ENCODE measurements at places on chromosomes 2 and 18. TPM values are rescaled to one million over a fixed set of nuclear protein-coding genes. Genes with fewer than 3 reads are reported as not detected.

SERPINB4 gene
- not detected for total RNA-seq

XDH gene
- total RNA-seq = not detected

SERPINB12 gene
- not detected for total RNA-seq

VIL1 gene
- total RNA-seq = not detected

GRCh38 chr18:62340996-62341395, 15.9 kb downstream of the TNFRSF11A start:
- H3K4me1 ChIP-seq = no peaks in the 10 kb centered on the region
- no peak for DNase-seq
- no peaks in the 10 kb centered on the region for H3K36me3 ChIP-seq
- H3K4me3 ChIP-seq = no peak overlapping the region
- H3K27me3 ChIP-seq = no peaks in the 10 kb centered on the region

- no peaks in the 10 kb centered on the region for H3K27me3 ChIP-seq
- H3K27ac ChIP-seq = no peak overlapping the region
- H3K36me3 ChIP-seq = no peaks in the 10 kb centered on the region
- H3K4me1 ChIP-seq = no peaks in the 10 kb centered on the region
Measured at GRCh38 chr2:67283641-67284040, 113.5 kb upstream of the ETAA1 start.

DNA sequence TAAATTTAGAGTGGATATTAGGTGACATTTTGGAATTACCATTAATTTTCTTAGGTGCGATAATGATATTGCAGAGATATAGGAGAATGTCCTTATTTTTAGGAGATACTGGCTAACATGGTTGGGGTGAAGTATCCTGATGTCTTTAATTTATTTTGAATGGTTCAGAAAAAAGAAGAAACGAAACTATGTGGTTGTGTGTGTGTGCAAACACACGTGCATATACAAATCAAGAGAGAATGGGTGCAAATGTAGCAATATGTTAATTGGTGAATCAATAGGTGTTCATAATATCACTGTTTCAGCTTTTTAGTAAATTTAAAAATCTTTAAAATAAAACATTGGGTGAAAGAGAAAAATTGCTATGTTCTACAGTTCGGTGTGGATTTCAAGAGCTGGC, 140.9 kb downstream of the DIS3L2 start:
- no peaks in the 10 kb centered on the region for H3K27me3 ChIP-seq
- H3K36me3 ChIP-seq = no peaks in the 10 kb centered on the region
- H3K27ac ChIP-seq = no peak overlapping the region
- H3K4me1 ChIP-seq = no peaks in the 10 kb centered on the region
- no peak overlapping the region for H3K4me3 ChIP-seq

- DNase-seq = no peak
- no peak overlapping the region for H3K4me3 ChIP-seq
- no peak overlapping the region for H3K27ac ChIP-seq
- no peaks in the 10 kb centered on the region for H3K36me3 ChIP-seq
- no peaks in the 10 kb centered on the region for H3K4me1 ChIP-seq
Measured at GRCh38 chr2:75637568-75637967, 9.0 kb upstream of the MRPL19 start.

DNA sequence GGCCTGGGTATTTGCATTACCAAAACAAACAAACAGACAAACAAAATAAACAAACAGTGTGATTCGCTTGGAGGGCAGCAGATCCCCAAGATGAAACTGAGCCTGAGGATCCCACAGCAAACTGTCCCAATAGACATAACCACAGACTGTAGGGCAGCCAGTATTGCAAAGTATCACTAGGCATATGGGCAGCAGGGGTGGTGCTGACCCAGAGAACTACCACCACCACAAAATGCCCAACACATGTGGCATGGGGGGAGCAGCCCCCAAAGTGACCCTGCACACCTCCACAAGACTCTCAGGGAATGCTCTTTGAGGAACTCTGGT, 330.1 kb downstream of the CYRIA start:
- H3K4me1 ChIP-seq = no peaks in the 10 kb centered on the region
- H3K36me3 ChIP-seq = no peaks in the 10 kb centered on the region
- no peak overlapping the region for H3K4me3 ChIP-seq
- no peak for DNase-seq

GRCh38 chr18:59460072-59460420, 101.0 kb upstream of the LMAN1 start:
- DNase-seq = no peak
- no peaks in the 10 kb centered on the region for H3K36me3 ChIP-seq
- no peak overlapping the region for H3K4me3 ChIP-seq

- no peaks in the 10 kb centered on the region for H3K4me1 ChIP-seq
- H3K4me3 ChIP-seq = no peak overlapping the region
- H3K27me3 ChIP-seq = no peaks in the 10 kb centered on the region
- no peaks in the 10 kb centered on the region for H3K36me3 ChIP-seq
- DNase-seq = no peak
- no peak overlapping the region for H3K27ac ChIP-seq
Measured at GRCh38 chr2:77839102-77839501, 316.9 kb upstream of the LRRTM4 start.

DNA sequence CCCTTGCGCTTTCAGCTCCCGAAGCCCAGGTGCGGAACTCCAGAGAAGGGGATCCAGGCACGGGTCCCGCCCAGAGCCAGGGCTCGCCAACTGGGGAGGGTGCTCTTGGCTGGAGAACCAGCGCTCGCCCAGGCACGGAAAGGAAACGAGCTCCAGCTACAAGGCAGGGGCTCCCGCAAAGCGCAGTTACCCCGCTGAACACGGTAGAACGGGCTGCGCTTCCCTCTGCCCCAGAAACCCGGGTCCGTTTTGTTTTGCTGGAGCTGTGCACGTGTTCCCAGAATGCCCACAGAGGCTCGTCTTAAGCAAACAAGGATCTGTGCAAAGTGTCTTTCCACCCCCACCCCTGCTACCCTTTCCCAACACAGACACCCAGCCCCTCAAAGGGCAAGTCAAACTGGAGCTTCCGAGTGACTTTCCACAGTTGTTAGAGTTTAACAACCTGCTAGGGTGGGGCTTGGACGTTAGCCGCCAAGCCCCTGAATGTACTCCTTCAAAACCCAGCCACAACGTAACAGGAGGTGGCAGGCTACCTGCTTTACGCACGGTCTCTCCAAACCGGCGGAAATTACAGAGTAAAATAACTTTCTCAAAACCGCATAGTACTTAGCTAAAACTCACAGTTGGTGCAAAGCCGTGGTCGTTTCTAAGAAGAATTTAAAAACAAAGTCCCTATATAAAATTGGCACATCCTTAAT, 775 bp downstream of the RNF125 start:
- H3K4me3 ChIP-seq = peak overlapping the region; percentile 20
- no peak overlapping the region for H3K27ac ChIP-seq
- H3K27me3 ChIP-seq = no peaks in the 10 kb centered on the region
- no peaks in the 10 kb centered on the region for H3K4me1 ChIP-seq
- no peaks in the 10 kb centered on the region for H3K36me3 ChIP-seq

DNA sequence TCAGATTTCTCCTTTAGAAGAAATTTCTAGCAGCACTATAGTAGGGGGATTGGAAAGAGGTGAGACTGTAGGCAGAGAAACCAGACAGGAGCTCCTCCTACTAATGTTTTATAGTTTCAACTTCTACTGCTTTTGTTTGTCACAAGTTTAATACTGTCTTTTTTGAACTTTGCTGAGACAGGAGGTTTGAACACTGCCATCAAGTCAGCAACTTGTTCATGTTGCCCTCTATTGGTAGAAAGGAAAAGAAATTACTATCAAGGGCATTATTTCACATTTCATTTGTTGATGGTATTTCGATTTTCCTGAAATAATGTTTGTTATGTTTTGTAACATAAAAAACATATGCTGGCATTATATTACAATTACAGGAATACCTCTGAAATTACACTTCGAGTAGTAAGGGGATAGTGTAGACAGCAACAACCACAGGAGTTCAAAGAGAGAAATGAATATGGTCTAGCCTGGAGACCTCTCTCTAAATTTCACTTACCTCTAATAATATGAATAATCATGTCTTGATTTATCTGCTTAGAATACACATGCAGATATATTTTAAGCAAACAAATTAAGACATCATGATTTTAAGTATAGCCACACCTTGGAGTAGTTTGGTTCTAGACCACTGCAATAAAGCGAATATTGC, 12.4 kb upstream of the CCDC88A start:
- H3K27ac ChIP-seq = no peak overlapping the region
- no peaks in the 10 kb centered on the region for H3K36me3 ChIP-seq
- no peaks in the 10 kb centered on the region for H3K27me3 ChIP-seq
- no peak for DNase-seq
- no peak overlapping the region for H3K4me3 ChIP-seq
- no peaks in the 10 kb centered on the region for H3K4me1 ChIP-seq

- no peak overlapping the region for H3K27ac ChIP-seq
- no peak overlapping the region for H3K4me3 ChIP-seq
- no peaks in the 10 kb centered on the region for H3K36me3 ChIP-seq
Measured at GRCh38 chr2:138777996-138778395, 2.2 kb downstream of the NXPH2 start.

- no peaks in the 10 kb centered on the region for H3K36me3 ChIP-seq
- H3K27me3 ChIP-seq = no peaks in the 10 kb centered on the region
- H3K4me1 ChIP-seq = no peaks in the 10 kb centered on the region
- H3K27ac ChIP-seq = no peak overlapping the region
- DNase-seq = no peak
Measured at GRCh38 chr2:61995065-61995464, 89.6 kb downstream of the COMMD1 start.
